ENCODE measurements at places on chromosomes 11 and 22.
A peak's percentile ranks its signal among the peaks of the same experiment; 100 is the strongest.

- DNase-seq: no peak
These were observed 1.8 kb upstream of the APOL3 start for GRCh38 chr22:36162127-36163034.

DNA sequence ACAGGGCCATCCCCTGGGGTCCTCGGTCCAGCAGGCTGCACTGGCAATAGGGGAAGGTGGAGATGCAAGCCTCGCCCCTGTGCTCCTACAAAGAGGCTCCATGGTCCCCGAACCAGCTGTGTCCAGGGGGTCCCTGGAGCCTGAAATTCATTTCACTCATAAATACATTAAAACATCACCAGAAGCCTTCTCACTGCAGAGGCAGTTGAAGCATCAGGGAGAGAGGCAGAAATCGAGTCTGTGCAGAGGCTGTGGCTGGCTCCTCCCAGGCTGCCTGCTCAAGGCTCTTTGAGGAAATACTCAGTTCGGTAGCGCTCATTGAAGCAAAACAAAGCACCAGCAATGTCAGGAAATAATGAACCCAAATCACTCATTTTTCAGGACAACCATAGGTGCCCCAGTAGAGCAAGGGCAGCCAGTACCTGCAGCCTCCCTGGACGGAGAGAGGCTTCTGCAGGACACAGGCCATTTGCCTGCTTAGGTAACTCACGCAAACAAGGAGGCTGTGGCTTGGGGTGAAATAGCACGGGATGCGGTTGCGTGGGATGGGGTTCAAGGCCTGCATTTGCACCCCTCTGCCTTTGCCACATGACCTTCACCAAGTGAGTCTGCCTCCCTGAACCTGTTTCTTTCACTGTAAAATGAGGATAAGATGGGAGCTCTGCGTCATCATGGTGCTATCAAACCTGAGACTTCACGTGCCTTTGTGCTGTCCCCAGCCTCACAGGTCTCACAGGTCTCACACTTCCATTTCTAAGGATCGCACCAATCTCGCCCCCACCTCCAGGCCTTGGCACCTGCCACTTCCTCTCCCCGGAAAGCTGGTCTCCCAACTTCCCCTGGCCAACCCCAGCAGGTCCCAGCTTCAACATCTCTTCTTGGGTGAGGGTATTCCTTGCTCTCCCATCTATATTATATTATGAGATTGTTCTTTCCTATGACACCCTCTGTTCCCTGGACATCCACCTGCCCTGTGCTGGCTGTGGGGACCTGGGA is 84.3 kb upstream of the SHISAL1 start:
- peak; percentile 42 for DNase-seq

DNA sequence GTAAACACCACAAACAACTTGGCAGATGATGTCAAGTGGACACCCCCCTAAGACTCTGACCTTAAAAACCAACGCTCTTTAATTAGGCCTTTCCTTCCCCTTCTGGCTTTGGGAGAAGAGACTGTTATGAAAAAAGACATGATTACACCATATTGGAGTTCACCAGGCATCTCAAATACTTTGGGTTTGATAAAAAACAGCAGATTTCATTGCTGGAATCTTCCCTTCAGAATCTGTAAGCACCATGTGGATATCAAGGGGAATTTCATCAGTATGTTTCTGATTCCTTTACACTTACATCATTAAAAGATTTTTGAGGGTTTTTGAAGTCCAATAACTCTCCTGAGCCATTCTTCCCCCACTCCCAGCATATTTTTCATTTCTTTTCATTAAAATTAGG is 85.6 kb downstream of the KIRREL3 start:
- DNase-seq: no peak

DNA sequence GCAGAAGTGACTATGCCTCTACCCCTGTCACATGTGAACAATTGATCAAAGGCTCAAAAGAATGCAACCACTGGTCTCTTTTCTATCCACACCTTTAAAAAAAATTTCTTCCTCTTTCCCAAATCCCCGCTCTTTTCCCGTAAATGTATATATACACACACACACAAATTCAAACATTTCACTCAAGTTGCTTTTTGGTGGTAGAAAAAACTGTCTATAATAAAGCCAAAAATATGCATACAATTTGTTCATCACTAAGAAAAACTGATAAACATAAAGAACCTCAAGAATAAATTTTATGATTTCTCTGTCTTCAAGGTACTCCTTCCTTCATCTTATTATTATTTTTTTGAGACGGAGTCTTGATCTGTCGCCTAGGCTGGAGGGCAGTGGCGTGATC is 5.6 kb downstream of the SMC1B start:
- DNase-seq: no peak

- no peak for DNase-seq
These were observed 78.3 kb downstream of the PAK1 start for GRCh38 chr11:77395460-77396173.

DNA sequence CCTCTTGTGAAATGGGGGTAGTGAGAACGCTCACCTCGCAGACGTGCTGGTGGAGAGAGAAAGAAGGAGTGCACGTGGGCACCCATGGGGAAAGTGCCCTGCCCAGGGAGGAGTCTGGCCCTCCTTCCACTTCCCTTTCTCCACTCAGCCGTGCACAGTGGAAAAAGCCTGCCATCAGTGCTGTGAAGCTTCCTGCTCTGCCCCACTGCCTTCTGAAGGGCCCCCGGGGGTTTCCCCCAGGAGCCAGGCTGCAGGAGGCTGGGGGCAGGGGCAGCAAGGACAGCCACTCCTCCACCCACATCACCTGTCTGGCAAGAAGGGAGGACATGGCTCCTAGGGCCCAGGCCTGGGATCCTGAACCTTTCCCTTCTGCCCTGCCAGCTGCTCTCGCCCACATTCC is 7.6 kb downstream of the TP53I11 start:
- no peak for DNase-seq

GRCh38 chr11:119205574-119206510 is at the start of gene CBL:
CBL (plus strand) TSS chr11:119206339; CDS start chr11:119206418, 79 bp downstream.
- DNase-seq: peak; percentile 99

- no peak for DNase-seq
These were observed 97.6 kb downstream of the TRIM29 start for GRCh38 chr11:120040151-120040840.

GRCh38 chr22:25508161-25508560 is 56.3 kb upstream of the GRK3 start:
- no peak for DNase-seq

DNA sequence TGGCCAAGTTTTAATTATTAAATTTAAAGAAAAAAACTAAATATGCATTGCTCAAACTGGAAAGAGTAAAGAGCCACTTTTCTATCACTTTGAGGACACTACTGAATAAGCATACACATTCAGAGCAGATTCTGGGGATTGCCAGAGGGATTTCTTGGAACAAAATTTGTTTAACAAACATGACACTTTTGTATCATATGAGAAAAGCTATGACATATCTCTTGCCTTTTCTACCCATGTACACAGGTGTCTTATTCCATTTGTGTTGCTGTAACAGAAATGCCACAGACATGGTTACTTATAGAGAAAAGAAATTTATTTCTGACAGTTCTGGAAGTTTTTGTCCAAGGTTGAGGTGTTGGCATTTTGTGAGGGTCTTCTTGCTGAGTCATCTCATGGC is 13.5 kb upstream of the USP28 start:
- DNase-seq: no peak

Measured in sciatic nerve (tissue), 2 donors.